Right atrium auricular region (tissue), 2 donors: ENCODE measurements at places on chromosomes 16 and 17. TPM values are rescaled to one million over a fixed set of nuclear protein-coding genes. Genes with fewer than 3 reads are reported as not detected.
A peak's percentile ranks its signal among the peaks of the same experiment; 100 is the strongest.

DNA sequence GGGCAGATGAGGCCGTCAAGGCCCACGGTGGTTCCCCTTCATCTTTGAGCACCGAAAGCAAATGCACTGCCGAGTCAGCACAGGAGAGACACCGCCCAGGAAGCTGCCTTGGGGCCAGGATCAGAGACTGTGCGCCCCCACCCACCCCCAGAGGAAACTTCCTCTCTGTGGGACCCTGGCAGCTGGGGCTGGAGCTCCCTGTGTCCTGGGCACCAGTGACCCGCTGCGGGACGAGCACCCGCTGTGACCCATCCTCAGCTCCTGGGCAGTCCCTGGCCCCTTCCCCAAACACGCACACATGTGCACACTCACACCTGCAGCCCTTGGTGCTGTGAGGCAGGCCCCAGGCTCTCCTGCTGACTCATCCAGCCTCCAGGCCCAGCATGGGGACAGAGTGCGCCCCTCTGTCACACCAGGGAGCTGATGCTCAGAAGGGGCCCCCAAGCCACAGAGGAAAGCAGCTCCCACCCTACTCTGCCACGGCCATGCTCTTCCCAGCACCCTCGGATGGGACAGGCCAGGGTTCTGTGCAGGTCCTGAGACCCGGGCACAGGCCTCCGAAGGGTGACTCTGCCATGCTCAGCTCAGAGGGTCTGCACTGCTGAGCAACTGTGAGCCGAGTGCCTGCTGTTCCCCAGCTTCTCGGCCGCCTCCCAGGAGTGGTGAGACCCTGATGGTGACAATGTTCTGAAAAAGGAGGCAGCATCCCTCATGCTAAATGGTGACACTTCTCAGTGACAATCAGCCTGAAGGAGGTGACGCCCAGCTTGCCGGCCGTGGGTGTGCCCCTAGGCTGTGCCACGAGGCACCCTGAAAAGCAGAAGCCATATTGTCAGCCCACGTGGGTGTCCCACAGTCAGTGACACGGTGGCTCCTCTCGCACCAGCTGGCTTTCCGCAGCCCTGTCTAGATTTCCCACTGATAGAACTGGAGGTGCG is 3.6 kb downstream of the PIEZO1 start:
- DNase-seq, result no peak

GRCh38 chr16:50627419-50627818 is 53.7 kb downstream of the SNX20 start:
- DNase-seq, result peak; percentile 64

DNA sequence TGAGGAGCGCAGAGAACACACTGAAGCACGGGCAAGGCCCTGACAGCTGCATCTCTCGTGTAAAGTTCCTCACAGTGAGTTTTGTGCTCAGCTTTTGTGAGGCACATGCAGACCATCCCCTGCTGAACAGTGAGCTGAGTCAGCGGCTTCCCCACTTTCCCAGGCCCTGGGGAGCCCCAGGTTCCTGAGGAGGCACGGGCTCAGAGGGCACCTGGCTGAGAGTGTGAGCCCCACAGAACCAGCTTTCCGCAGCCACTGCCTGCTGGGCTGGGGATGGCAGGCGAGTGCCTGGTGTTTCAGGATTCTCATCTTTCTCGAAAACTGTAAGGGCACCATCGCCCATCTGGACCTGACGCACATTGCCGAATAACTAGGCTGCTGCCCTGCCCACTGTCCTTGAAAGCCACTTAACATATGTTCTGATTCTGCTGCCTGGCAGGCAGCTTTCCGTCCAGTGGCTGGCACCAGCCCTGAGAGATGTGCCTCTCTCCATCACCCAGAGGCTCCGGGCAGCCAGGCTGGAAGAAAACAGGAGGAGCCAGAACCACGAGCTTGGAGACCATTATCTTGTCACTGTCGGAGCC is 266.7 kb upstream of the FOXF1 start:
- DNase-seq, result peak; percentile 26

ABCA9 gene
- total RNA-seq, result 11.3 TPM

DNA sequence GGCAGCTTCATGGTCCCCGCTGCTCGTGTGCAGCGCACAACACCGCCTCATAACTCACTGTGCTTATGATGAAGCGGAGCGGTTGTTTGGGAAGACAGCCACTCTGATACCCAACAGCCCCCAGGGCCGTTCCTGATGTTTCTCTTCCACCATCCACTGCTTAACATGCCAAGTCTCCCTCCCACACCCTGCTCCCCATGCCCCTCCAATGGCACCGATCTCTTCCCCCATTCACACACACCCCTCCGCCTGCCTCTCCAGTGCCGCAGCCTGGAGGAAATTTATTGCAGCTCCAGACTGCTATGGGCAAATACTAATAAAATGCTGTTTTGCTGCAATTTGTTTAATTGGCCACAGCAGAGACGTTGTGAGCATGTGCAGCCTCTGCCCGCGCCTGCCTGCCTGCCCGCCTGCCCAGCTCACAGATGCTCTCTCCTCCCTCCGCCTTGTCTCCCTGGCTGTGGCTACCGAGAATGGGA is 80.3 kb upstream of the LHX1 start:
- DNase-seq, result no peak

DNA sequence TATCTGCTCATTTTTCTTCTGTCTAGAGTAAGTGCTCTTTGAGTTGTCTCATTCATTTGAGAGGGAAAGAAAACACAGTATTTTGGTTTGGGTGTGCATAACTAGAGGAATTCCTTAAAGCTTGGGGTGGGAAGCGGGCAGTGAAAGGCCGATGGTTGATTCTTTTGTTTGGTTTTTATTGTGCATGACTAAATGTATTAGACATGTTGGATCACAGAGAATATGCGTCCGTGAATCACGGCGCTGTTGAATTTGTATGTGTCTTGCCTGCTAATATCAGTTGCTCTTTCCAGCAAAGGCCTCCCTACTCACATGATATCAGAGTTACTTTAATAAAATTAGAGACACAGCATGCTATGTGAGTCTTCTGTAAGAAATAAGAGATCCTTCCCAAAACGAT is 180.0 kb downstream of the CHD9NB start:
- DNase-seq, result no peak

- DNase-seq, result no peak
Observed at GRCh38 chr17:36977066-36977465, 28.3 kb downstream of the AATF start.

GRCh38 chr16:66116163-66117002 is 250.1 kb upstream of the CDH5 start:
- DNase-seq, result no peak

DNA sequence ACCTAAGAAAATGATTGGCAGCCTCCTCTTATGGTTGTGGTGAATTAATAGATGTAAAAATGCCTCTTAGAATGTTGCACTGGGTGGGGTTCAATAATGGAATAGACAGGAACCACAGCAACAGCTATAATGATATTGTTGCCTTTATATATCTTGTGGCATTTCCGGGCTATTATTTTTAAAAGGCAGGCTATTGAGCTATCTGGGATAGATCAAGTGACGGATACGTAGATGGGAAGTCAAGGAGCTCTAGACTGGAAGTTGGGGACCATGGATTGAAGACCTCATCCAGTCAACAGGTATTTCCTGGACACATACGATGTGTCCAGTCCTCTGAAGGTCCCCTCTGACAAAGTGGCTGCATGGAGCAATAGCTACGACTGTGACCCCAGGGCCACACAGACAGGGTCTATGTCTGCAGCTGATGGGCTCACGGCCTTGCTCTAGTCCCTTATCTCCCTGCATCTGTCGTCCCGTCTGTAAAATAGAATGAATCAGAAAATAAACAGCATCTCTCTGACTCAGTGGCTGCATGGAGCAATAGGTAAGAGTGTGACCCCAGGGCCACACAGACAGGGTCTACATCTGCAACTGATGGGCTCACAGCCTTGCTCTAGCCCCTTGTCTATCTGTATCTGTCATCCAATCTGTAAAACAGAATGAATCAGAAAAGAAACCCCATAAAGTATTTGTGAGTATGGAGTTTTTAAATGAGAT is 117.7 kb upstream of the FOXF1 start:
- no peak for DNase-seq

PRKCB gene
- total RNA-seq, result 3.1 TPM

GRCh38 chr17:81414756-81415516 is 19.7 kb downstream of the BAHCC1 start:
- DNase-seq, result no peak

DNA sequence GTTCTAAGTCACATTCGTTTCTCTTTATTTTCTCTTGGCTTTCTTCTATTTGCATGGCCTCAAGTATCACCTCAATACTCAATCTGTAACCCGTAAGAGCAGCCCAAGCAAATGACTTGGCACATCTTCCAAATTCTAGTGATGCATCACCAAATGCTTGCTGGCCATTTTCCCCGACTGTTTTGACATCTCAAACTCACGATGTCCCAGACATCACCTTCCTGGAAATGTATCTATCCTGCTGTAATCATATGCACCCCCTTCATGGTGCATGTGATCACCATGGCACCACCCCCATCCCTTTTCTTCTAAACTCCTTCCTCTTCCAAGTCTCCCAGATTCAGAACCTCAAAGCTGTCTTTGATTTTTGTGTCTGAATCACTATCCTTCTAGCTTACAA is 24.0 kb upstream of the ABCA5 start:
- no peak for DNase-seq

DNA sequence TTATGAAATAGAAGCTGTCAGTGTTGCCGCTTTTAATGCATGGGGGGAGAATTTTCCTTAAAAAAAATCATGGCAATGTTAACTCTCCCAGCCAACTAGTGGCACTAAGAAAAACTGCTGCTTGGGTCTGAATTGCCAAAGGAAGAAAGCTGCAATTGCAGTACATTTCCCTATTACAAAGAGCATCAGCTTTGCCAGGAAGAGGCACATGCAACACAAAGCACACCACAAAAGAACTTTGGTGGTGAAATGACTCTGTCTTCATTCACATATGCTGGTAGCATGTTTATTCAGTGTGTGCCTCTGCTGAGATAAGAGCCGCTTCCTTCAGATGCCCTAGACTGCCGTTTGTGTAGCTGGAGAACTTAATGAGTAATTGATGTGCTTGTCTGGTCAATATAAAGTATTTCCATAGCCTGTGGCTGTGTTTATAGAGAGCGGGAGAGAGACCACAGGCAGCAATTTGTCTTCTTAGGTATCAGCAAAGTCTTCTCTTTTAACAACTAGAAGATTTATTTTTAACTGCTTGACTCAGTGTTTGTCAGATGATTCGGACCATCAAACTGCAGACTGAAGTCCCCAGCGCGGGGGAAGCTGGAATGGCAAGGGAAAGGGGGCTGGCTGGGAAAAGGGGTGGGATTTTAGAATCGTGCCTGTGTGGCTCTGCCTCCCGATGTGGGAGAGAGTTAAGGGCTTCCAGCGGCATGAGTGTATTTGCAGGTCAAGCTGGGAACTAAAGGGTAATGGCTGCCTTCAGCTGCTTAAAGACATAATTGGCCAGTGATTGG is 115.1 kb downstream of the MRTFB start:
- DNase-seq, result no peak
